ENCODE measurements at places on chromosomes 12 and 14.

GRCh38 chr14:72826039-72826438, 67.9 kb downstream of the DPF3 start:
- peak; percentile 83 for DNase-seq

- no peak for DNase-seq
Measured at GRCh38 chr14:33567731-33568130, 383.1 kb downstream of the EGLN3 start.

GRCh38 chr12:75855360-75855759, 176.2 kb downstream of the PHLDA1 start:
- no peak for DNase-seq

- DNase-seq, result no peak
Measured at GRCh38 chr12:56571121-56571520, 49.5 kb downstream of the RBMS2 start.

DNA sequence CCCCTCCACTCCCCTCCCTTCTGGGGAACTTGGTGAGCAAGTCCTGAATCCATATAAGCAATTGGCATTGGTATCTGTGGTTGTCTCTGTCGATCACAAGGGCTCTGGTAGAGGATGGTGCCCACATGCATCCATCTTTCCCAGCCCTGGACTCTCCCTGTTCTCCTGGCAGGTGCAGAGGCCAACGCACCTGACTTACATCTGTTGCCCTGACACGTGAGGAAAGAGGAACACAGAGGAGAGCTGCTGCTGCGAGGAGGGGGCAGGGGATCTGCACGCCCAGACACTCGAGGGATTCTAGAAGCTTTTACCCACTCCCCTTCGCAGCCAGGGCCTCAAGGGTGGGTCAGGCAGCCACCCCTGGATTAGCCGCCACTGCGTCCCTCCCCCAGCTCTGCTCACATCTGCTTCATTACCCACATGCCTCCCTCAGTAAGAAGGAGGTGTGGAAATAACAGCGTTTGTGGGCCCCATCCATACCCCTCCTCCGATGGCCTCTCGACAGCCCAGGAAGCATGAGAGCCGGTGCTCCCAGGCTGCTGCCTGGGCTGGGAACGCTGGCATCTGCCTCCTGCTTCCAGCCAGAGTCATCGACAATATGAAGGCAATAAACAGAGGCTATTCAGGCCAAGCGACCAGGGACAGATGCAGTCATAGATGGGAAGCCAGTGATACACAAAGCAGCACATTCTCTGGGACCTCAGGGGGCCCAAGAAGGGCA, 56.5 kb downstream of the KDM2B start:
- no peak for DNase-seq

DNA sequence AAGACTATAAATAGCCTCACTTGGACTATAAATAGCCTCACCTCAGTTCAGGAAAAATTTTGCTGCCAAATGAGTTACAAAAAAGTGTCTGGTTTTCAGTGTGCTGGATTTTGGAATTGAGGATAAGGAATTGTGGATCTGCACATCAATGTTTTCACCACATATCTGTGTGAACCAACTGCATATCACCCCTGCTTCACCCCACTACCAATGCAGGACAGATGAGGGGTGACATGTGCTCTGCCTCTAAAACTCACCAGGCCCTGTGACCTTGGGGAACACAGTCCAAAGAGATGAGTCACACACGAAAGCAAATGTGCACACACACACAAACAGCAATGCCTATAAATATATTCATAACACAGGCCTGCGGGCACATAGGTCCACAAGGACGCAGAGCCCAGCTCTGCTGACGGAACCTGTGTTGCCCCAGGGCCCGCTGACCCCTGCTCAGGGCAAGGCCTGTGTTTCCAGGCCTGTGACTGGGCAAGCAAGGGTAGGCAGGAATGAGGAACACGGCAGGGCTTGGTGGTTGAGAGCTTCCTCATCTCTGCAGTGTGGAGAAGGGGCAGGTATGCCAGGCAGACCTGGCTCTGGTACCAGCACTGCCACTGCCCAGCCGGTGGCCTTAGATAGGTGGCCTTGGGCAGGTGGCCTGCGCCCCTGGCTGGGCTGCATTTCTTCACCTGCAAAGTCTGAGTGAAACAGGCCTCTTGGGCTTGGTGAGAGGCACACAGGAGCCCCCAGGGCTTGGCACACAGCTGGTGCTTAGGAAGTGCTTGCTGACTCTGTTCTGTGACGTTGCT, 82.4 kb downstream of the ARL6IP4 start:
- DNase-seq, result no peak

- peak; percentile 38 for DNase-seq
Measured at GRCh38 chr14:64407329-64407728, 19.2 kb downstream of the MTHFD1 start.

DNA sequence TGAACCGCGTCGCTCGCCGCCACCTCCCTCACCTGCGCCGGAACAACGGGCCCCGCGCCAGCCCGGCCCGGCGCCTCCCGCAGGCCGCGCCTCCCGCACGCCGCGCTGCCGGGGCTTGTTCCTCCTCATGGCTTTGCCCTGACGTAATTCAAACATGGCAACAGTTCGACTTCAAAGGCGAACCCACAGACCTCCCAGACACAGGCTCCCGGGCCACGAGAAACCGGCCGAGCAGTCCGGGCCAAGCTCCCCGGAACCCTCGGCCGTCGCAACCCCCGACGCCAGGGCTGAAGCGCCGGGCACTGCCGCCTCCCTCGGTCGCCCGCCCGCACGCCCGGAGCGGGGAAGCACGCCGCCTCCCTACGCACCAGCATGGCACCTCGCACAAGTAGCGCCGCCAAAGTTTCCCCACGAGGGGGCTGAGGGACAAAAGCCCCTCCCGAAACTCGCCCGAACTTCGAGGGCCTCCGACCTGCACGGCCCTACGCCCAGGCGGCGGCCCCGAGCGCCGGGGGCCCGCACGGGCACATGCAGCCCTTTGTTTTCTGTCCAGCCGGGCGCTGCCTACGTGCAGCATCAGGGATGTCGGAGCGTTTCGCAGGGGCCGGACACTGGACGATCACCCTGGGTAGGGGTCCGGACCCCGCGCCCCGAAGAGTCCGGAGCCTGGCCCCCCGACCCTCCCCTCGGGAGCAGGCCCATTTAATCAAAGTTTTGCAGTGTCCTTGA, 1.7 kb downstream of the SINHCAF start:
- DNase-seq, result peak; percentile 79

GRCh38 chr12:30828686-30829085, 73.9 kb upstream of the CAPRIN2 start:
- no peak for DNase-seq

Measured in hematopoietic multipotent progenitor cell treated with erythropoietin and hydrocortisone succinate and interleukin-3 and kit ligand, for 6 days (in vitro differentiated cells).